NCI-H2081 treated with DMSO at 0.1 percent for 48 hours (cell line): ENCODE measurements at places on chromosomes 16 and 17.

DNA sequence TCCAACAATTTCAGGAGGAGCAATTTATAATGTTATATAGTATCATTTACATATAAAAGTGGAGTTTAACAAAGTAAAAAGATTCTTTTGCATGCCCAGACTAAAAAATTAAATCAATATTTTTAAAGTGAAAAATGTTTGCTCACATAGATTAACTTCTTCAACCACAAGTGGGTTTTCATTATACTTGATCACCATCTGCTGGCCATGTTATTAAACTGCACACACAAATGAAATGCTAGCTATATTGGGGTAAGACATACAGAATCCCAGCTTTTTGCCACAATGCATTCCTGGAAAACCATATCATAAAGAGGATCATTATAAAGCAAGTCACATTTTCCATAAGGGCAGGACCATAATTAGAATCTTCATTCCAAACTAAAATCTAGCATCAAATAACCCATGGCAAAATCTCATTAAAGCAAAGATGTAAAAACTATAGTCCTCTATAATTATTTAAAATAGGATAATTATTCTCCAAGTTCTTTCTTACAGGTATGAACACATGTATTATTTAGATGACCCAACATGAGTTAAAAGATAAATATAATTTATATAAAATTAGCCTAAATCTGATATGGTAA, 26.3 kb downstream of the CEP112 start:
- DNase-seq: no peak

DNA sequence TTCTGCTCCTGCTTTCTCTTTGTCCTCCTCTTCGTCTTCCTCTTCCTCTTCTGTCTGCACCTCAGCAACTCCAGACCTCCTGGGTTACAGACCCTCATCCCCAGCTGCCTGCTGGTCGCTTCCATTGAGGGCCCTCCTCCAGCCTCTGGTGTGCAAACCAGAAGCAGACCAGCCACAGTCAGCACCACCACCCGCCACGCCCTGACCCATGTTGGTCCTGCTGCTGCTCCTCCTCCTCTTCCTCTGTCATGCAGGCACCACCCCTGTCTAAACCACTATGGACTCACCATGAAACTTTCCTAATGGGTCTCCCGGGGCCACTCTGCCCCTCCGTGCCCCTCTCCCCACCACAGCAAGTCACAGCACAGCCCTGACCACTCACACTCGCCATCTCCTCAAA, 11.4 kb upstream of the OGFOD3 start:
- no peak for DNase-seq

- no peak for DNase-seq
Observed at GRCh38 chr17:39393736-39394135, 7.7 kb downstream of the FBXL20 start.

GRCh38 chr16:24195221-24195620, 60.9 kb upstream of the CACNG3 start:
- DNase-seq: no peak

- no peak for DNase-seq
Observed at GRCh38 chr17:60128171-60128859, 21.5 kb upstream of the CA4 start.
